ENCODE measurements at places on chromosomes 12 and 14.

DNA sequence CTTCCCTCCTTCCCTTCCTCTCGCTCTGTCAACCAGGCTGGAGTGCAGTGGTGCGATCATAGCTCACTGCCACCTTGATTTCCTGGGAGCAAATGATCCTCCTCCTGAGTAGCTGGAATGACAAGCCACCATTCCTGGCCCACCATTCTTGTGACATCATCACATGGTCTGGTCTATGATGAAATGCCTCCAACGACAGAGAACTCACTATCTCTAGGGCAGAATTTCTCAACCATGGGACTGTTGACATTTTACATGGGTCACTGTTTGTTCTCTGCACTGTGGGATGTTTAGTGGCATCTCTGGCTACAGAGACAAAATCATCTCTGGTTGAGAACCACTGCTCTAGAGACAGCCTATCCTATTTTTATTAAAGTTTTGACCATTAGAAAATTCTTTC is 9.7 kb downstream of the VRK1 start:
- no peak for DNase-seq

GRCh38 chr14:54902521-54903420 is at the start of gene GCH1:
GCH1 (minus strand) TSS chr14:54902826; CDS start chr14:54902663, 163 bp downstream.
- peak; percentile 59 for DNase-seq

- DNase-seq, result no peak
These were observed 1135.8 kb downstream of the BCL11B start for GRCh38 chr14:98136012-98136789.

- DNase-seq, result no peak
These were observed 72.3 kb upstream of the CCDC196 start for GRCh38 chr14:66413901-66414300.

- no peak for DNase-seq
These were observed 75.4 kb upstream of the FKBP4 start for GRCh38 chr12:2719392-2719791.
